WERI-Rb-1 (cell line): ENCODE measurements at places on chromosomes 11 and 22.

GRCh38 chr22:43110927-43111623 lies 525 bp downstream of the BIK start:
- DNase-seq: peak; percentile 35

DNA sequence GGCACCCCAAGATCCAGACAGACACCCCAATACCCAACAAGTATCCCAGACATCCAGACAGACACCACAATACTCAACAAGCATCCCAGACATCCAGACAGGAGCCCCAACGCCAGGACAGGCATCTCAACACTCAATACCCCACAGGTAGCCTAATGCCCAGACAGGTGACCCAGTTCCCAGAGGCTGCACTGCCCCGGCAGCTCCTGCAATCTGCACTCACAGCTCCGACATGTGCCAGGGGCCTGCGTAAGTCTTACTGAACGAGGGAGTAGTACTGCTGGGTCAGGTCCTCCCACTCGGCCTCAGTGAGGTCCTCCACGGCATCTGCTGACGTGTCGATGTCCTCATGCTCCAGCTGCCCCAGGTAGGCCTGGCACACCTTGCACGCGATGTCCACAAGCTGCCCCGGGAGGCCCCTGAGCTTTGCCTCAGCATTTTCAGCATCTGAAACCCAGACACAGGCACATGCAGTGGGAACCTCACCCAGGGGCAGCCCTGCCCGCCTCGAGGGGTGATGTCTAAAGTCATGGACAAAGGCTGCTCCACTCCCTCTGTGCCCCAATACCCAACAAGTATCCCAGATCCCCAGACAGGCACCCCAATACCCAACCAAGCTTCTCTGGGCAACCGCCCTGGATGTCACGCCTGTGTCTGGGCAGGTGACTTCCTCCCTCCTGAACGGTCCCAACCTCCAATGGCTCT lies 16.6 kb downstream of the TTLL8 start:
- DNase-seq: no peak

DNA sequence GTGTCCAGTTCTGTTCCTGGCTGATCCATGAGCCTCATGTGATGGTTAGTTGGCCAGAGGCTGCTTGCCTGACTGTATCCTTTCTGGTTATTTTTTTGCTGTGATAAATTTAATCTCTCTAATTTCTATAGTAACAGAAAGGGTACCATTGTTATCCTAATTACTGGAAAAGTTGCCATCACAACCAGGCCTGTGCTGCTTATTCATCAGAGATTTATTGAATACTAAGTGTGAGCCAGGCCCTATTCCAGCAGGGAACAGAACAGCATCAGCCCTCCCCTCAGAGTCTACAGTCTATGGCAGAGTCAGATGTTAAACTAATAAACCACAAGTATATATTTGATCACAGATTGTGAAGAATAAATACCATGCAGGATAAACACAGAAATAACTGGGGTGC lies 86.8 kb downstream of the DEPDC5 start:
- no peak for DNase-seq

GRCh38 chr11:84906995-84907394 lies 720.1 kb downstream of the DLG2 start:
- no peak for DNase-seq

- no peak for DNase-seq
Observed at GRCh38 chr11:19380375-19380774, 139.6 kb upstream of the E2F8 start.

GRCh38 chr11:2297623-2298030 lies 4.1 kb downstream of the C11orf21 start:
- DNase-seq: no peak

DNA sequence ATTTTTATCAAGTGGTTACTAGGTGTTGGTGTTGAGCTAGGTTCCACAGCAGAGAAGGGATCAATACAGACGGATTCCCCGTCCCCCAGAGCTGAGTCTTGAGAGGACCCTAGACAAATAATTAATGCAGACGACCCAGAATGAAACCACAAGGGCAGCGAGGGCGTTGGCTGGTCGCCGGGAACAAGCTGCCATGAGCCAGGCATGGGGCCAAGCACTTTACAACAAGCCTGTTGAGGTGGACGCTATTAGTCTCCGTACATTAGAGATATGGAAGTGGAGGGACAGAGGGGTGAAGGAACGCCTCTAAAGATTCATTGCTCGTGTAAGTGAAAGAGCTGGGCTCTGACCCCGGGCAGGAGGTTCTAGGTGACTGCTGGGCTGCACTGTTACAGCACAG lies 77.1 kb upstream of the EIF3D start:
- no peak for DNase-seq

DNA sequence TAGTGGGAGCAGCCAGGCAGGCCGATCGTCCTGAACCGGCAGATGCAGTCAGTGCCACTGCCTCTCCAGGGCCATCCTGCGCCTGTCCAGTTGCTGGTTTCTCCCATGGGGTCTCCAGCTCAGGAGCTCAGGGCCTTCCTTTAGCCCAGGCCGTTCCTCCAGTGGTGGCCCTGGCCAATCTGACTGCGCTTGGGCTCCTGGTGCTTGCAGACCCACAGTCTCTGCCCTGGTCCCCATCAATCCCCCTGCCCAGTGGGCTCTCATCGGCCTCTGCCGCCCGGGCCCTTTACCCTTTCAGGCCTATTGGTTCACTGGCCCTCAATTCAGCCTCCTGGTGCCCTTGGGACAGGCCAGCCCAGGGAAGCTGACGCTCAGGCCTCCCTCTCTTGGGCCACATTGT lies 29.2 kb upstream of the TSKU start:
- no peak for DNase-seq

- no peak for DNase-seq
Observed at GRCh38 chr22:47444746-47445065, 682.3 kb downstream of the TBC1D22A start.

DNA sequence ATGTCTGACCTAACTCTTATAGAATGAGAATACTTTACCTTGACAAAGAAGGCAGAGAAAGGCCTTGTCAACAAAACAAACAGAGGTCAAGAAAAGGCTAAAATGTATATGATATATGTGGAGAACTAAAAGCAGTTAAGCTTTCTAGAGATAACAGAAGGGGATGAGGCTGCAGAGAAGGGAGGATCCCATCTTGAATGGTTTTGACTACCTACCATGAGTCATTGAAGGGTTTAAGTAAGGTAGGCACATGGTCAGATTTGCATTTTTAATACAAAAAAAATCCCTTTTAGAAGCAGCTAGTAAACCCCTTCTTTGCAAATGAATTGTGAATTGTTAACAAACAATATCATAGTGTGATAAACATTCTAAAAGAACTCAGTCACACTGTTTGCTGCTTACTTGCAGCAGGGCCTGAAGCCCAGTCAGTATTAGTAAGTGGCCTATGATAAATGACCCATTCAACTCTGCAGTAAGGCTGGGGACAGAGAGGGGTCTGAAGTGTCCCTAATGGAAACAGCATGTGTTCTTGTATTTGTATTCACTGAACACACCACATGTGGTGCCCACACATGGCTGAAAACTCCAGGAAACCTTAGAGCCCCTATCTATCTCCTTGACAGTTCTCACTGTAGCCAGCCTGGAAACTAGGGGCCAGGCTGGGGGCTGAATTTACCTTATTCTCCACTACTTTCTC lies 328.8 kb upstream of the PITPNB start:
- no peak for DNase-seq

GRCh38 chr22:17915188-17915587 lies 109.2 kb downstream of the MICAL3 start:
- DNase-seq: no peak

- DNase-seq: no peak
Observed at GRCh38 chr22:50085211-50085972, at the start of gene MLC1. Gene MLC1 (minus strand): TSS chr22:50085426. CDS start chr22:50084902, 524 bp downstream.

- no peak for DNase-seq
Observed at GRCh38 chr11:72998676-72999075, 143.4 kb downstream of the FCHSD2 start.

GRCh38 chr11:26700574-26701235 lies 21.2 kb downstream of the SLC5A12 start:
- no peak for DNase-seq

- DNase-seq: peak; percentile 48
Observed at GRCh38 chr11:109958821-109959166, 134.4 kb upstream of the ZC3H12C start.

GRCh38 chr11:29879560-29879959 lies 137.3 kb downstream of the KCNA4 start:
- DNase-seq: no peak

DNA sequence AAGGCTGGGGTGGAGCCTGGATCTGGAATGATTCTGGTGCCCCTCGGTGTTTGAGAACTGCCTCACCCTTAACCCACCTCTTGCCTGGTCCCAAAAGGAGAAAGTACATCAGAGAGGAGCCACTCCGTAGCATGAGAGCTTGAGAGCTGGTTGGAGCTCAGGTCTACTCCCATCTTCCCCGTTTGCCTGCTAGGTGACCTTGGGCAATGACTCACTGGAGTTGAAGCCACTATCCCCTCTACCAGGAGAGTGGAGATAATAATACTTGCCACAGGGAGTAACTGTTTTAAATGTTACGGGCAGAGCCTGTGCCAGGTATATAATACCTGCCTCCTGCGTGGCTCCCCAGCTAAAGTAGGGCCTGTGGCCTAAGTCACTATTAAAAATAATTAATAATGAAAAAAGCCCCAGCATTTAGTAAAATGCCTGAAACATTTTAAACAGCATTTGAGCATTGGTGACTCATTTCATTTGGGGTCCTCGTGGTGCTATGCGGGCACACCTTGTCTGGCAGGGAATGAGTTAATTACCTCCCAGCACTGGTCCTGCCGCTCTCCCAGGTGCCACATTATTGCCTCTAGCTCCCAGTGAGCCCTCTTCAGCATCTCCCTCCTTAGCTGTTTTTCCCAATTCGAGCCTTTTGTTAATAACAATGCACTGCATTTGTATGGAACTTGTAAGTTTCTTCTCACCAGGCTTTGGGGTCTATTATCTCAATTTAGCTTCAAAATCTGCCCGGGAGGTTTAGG lies 22.5 kb downstream of the CYTH4 start:
- no peak for DNase-seq

DNA sequence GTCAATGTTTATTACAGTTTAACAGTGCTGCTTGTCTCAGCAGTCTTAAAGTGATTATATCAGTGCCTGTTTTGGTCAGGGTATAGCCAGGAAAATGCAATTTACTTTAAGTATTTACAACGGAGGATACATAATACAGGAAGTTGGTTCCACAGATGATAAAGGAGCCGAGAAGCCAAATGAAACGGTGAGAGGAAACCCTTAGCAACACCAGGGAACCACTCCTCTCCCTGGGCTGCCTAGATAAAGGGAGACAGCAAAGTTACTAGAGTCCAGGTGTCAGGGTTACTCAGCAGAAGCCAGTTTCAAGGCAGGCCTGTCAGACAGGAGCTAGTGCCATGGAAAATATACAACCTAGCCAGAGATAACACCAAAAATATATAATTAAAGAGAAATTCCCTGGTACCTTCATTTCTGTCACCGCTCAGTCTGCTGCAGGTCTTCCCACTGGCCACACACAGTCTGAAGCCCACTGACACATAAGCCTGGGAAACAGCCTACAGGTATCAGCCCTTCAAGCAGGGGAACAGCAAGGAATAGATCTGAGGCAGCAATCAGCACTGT lies 55.5 kb downstream of the FAM76B start:
- no peak for DNase-seq

- DNase-seq: peak; percentile 75
Observed at GRCh38 chr22:30754971-30755758, 60.5 kb downstream of the OSBP2 start.

DNA sequence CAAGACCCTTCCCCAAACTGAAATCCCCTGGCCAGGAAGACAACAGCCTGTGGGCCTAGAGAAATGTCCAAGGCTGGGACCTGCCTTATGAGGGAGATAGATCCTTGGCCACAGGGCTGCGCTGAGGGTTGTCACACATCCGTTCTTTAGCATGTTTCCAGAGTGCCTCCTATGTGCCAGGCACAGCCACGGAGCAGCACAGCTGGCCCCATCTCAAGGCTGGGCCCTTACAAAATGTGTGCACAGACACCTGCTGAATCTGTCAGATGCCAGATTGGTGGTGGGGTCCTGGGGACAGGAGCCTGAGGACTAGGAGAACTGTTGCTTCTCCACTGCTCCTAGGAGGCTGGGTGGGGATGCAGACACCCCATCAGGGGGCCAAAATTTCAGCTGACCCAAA lies 11.2 kb downstream of the GRIK4 start:
- DNase-seq: no peak

DNA sequence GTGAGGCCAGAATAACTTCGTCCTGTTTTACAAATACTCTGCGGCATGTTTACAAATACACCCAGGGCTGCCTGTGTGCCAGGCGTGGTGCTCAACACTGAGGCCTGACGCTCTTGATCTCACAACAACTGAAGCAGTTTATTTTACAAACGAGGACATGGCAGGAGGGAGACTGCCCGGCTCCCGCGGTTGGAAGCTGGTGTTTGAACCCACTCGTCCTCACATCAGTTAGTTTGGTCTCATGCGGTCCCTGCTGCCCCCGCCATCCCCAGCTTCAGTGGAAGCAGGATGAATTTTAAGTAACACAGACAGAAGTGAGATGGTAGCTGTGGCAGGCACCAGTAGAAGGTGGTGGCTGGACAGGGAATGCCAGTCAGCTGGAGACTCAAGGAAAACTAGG lies 16.4 kb downstream of the KIAA0930 start:
- no peak for DNase-seq
